GM23338 (cell line): ENCODE measurements at places on chromosomes 3 and 15. TPM values are rescaled to one million over a fixed set of nuclear protein-coding genes. Genes with fewer than 3 reads are reported as not detected.
A peak's percentile ranks its signal among the peaks of the same experiment; 100 is the strongest.

DNA sequence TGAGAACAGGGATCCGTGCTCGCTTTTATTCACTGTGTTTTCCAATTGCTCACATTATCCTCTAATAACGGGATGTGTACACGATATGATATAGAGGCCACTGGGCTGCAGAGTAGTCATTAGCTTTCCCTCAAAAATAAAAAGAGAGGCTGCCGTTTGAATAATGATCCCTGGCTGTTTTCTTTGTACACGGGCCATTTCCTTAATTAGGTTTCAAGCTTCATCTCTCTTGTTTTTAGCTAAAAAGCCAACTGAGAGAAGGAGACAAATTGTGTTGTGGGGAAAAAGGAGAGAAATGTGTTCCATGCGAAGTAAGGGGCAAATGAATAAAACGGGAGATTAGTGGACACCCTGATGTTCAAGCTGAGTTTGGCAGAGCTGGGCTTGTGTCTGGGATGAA, 174.2 kb downstream of the CACNA2D3 start:
- H3K27me3 ChIP-seq: no peaks in the 10 kb centered on the region
- no peak for DNase-seq
- no peaks in the 10 kb centered on the region; the same call in 1 of the 2 replicates for H3K4me1 ChIP-seq
- H3K36me3 ChIP-seq: no peaks in the 10 kb centered on the region
- no peak overlapping the region for H3K27ac ChIP-seq

ABCC5 gene
- total RNA-seq: 38.5 and 39.9 TPM in 2 replicates

- H3K27me3 ChIP-seq: 0 out of 2 replicates have a peak, but pooled peaks cover 4% of the 10 kb centered on the region
- H3K4me1 ChIP-seq: no peaks in the 10 kb centered on the region; the same call in 1 of the 2 replicates
- H3K27ac ChIP-seq: no peak overlapping the region
- DNase-seq: peak; percentile 82
- no peaks in the 10 kb centered on the region for H3K36me3 ChIP-seq
- peak overlapping the region; percentile 42; the same call in 1 of the 2 replicates for H3K4me3 ChIP-seq
Measured at GRCh38 chr15:77024273-77025082, 29.6 kb downstream of the PSTPIP1 start.

PLS1 gene
- 39.0 and 42.2 TPM in 2 replicates for total RNA-seq

GRCh38 chr3:170695486-170696064, 109.7 kb upstream of the SLC7A14 start:
- H3K4me3 ChIP-seq: no peak overlapping the region
- no peaks in the 10 kb centered on the region for H3K36me3 ChIP-seq
- H3K27me3 ChIP-seq: no peaks in the 10 kb centered on the region
- H3K27ac ChIP-seq: no peak overlapping the region
- peaks cover 13% of the 10 kb centered on the region for H3K4me1 ChIP-seq
- no peak for DNase-seq

CTXN2 gene
- not detected in 2 replicates for total RNA-seq

HTR3E gene
- total RNA-seq: not detected in 2 replicates

DNA sequence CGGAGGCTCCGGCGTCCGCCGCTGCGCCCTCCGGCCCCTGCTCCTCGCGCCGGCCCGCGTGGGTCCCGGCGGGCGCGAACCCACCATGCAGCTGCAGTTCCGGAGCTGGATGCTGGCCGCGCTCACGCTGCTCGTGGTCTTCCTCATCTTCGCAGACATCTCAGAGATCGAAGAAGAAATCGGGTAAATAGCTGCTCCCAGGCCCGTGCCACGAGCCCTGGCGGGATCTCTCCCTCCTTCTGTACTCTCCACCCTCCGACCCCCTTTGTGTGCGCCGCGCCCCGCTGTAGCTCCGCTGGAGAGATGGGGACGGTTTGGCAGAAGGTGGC, 263 bp downstream of the ST8SIA2 start:
- H3K4me3 ChIP-seq: peak overlapping the region; percentile 96
- peak; percentile 64 for DNase-seq
- H3K27ac ChIP-seq: no peak overlapping the region
- no peaks in the 10 kb centered on the region; the same call in 1 of the 2 replicates for H3K36me3 ChIP-seq
- peaks cover 57% of the 10 kb centered on the region for H3K27me3 ChIP-seq

- H3K36me3 ChIP-seq: no peaks in the 10 kb centered on the region
- H3K27ac ChIP-seq: no peak overlapping the region
- H3K4me1 ChIP-seq: peaks cover 4% of the 10 kb centered on the region; the same call in 1 of the 2 replicates
- no peak overlapping the region for H3K4me3 ChIP-seq
- DNase-seq: no peak
Measured at GRCh38 chr15:73931441-73931840, 5.2 kb downstream of the LOXL1 start.

CAMKV gene
- 80.1 and 83.0 TPM in 2 replicates for total RNA-seq

DNA sequence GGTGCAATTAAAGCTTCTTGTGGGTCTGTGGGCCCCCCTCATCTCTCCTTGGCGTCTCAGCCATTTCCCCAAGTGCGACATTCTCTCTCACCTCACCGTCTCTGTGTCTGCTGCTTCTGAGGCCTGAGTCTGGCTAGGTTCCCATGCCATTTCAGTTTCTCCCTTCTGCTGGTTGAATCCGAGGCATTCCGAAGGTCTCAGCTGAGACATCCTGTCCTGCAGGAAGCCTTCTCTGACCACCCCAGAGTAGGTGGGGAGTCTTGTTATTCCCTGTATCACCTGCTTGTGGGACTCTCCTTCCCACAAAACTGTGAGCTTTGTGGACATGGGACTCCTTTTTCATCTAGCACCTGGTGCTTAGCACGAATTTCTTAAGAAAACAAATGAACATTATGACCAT, 78.3 kb downstream of the ASB7 start:
- DNase-seq: no peak
- H3K4me1 ChIP-seq: no peaks in the 10 kb centered on the region
- no peaks in the 10 kb centered on the region for H3K27me3 ChIP-seq
- H3K27ac ChIP-seq: no peak overlapping the region

SAMMSON gene
- not detected in 2 replicates for total RNA-seq

- no peaks in the 10 kb centered on the region for H3K36me3 ChIP-seq
- no peaks in the 10 kb centered on the region for H3K4me1 ChIP-seq
- no peak overlapping the region for H3K4me3 ChIP-seq
- DNase-seq: peak; percentile 10
Measured at GRCh38 chr3:104610730-104611652, 755.7 kb upstream of the ALCAM start.

DNA sequence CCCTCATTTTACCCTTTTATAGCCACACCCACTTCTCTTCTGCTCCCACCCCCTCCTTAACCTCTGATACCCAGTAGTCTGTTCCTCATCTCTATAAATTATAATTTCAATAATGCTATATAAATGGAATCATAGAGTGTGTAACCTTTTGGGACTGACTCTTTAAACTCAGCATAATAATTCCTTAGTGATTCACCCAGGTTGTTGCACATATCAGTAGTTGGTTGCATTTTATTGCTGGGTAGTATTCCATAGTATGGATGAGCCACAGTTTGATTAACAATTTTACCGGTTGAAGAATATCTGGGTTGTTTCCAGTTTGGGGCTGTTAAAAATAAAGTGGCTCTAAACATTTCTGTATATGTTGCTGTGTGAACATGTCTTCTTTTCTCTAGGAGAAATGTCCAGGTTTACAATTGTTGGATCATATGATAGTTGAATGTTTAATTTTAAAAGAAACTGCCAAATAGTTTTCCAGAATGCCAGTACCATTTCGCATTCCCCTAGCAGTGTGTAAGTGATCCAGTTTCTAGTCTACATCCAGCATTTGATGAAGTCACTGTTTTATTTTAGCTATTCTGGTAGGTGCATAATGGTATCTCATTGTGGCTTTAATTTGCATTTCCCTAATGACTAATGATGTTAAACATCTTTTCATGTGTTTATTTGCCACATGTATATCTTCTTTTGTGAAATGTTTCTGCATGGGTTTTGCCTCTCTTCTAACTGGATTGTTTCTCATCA, 68.5 kb downstream of the VPS8 start:
- H3K36me3 ChIP-seq: no peaks in the 10 kb centered on the region
- peaks cover 4% of the 10 kb centered on the region; the same call in 1 of the 2 replicates for H3K4me1 ChIP-seq
- H3K27ac ChIP-seq: no peak overlapping the region

DNA sequence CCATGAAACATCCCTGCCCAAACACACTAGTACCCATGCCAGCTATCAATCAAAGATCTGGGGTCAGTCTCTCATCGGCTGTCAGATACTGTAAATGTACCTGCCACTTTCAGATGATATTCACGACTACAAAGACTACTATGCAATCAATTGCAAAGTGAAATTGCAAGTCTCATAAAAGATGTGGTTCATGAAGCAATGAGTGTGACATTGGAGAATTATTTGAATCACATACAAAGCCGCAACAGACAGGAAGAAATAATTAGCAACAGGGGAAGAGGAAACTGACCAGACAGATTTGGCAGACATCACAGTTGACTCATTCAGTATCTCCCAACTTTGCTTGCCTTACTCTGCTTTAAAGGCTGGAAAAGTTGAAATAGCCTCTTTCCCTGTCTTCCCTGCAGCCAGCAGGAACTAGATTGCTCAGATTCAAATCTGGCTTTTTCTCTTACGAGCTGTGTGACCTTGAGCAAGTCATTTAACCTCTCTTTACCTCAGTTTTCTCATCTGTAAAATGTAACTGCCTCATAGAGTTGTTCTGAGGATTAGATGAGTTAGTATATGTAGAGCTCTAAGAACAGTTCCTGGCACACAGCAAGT, 95.7 kb upstream of the C3orf80 start:
- no peaks in the 10 kb centered on the region for H3K27me3 ChIP-seq
- DNase-seq: no peak
- no peaks in the 10 kb centered on the region for H3K4me1 ChIP-seq
- H3K27ac ChIP-seq: no peak overlapping the region

DNA sequence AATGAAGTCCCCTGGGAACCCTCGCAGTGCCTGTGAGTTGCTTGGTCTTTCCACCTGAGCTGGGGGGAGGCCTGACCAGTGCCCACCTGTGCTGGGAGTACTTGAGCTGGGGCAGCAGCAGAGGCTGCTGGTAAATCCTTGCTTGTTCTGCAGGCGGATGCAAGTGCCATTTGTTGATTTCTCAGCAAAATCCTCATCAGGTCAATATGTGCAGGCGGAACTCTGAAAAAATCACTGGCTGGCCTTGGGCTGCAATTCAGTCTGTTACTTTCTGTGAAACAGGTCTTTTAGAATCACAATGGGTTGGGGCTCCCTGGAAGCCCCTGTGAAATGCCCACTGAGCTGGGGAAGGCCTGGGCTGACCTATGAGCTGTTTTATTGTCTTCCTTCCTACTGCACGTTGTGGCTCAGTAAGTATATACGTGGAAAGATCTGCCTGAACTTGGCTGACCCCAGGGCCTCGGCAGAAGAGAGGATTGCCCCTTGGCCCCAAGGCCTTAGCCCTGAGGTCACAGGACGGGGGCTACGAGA, 182.0 kb upstream of the RGMA start:
- no peak overlapping the region for H3K27ac ChIP-seq
- DNase-seq: peak; percentile 31
- H3K4me1 ChIP-seq: peaks cover 31% of the 10 kb centered on the region
- H3K4me3 ChIP-seq: no peak overlapping the region
- no peaks in the 10 kb centered on the region for H3K36me3 ChIP-seq

SAMD7 gene
- total RNA-seq: not detected in 2 replicates

- H3K27ac ChIP-seq: no peak overlapping the region
- DNase-seq: no peak
- H3K36me3 ChIP-seq: no peaks in the 10 kb centered on the region
- H3K4me1 ChIP-seq: peaks cover 27% of the 10 kb centered on the region
- H3K27me3 ChIP-seq: no peaks in the 10 kb centered on the region
Measured at GRCh38 chr15:71804226-71804625, 6.1 kb upstream of the NR2E3 start.

RLBP1 gene
- total RNA-seq: not detected in 2 replicates

- H3K27me3 ChIP-seq: no peaks in the 10 kb centered on the region
- peak overlapping the region; percentile 9; the same call in 1 of the 2 replicates for H3K27ac ChIP-seq
- peaks cover 38% of the 10 kb centered on the region for H3K4me1 ChIP-seq
- no peaks in the 10 kb centered on the region for H3K36me3 ChIP-seq
- H3K4me3 ChIP-seq: no peak overlapping the region
- no peak for DNase-seq
Measured at GRCh38 chr15:36407647-36408046, 171.8 kb upstream of the CDIN1 start.
